ENCODE measurements at places on chromosomes 5 and 9.

DNA sequence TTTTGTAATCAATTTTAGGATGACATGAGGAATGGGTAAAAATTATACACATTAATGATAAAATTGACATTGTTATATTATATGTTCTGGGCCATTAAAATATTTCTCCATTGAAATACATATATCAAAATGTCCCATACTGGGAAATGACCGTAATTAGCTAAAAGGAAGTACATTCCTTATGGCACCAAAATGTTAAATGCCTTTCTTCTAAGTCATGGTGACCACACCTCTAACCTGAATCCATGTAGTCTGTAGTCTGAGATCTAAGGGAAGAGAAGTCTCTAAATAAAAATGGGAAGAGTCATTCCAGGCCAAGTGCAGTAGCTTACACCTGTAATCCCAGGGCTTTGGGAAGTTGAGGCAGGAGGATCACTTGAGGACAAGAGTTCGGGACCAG, 10.0 kb upstream of the GDA start:
- no peak for DNase-seq

DNA sequence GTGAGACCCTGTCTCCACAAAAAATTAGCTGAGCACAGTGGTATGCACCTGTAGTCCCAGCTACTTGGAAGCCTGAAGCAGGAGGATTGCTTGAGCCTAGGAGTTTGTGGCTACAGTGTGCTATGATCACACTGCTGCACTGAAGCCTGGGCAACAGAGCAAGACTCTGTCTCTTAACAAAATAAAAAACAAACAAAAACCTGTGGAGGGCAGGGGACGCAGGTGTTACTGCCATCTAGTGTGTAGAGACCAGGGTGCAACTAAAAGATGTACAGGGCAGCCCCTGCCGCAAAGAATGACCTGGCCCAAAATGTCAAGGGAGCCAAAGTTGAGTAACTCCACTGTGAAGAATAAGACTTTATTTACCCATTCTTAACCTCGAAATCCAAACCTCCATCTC, 27.1 kb downstream of the ASPN start:
- no peak for DNase-seq

GRCh38 chr9:109143881-109144562, 23.0 kb downstream of the FRRS1L start:
- DNase-seq, result no peak

GRCh38 chr9:77977210-77977611, 54.4 kb downstream of the GNAQ start:
- no peak for DNase-seq

DNA sequence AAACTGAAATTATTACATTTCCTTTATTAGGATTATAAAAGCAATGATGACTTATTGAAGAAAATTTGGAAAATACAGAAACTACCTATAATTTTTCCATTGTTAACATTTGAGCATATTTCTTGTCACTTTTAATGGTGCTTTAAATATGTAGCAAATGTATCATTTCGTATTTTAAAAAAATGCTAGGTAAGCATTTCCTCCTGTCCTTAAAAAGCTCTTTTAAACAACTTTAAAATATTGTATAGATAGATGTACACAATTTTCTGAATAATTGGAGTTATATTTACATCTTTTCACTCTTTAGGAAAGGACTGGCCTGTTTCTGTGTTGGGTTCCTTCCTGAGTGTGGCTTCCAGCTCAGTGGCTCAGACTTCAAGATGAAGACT, 15.6 kb downstream of the TENT4A start:
- no peak for DNase-seq

GRCh38 chr5:65263321-65263720, 218.4 kb downstream of the ADAMTS6 start:
- no peak for DNase-seq

DNA sequence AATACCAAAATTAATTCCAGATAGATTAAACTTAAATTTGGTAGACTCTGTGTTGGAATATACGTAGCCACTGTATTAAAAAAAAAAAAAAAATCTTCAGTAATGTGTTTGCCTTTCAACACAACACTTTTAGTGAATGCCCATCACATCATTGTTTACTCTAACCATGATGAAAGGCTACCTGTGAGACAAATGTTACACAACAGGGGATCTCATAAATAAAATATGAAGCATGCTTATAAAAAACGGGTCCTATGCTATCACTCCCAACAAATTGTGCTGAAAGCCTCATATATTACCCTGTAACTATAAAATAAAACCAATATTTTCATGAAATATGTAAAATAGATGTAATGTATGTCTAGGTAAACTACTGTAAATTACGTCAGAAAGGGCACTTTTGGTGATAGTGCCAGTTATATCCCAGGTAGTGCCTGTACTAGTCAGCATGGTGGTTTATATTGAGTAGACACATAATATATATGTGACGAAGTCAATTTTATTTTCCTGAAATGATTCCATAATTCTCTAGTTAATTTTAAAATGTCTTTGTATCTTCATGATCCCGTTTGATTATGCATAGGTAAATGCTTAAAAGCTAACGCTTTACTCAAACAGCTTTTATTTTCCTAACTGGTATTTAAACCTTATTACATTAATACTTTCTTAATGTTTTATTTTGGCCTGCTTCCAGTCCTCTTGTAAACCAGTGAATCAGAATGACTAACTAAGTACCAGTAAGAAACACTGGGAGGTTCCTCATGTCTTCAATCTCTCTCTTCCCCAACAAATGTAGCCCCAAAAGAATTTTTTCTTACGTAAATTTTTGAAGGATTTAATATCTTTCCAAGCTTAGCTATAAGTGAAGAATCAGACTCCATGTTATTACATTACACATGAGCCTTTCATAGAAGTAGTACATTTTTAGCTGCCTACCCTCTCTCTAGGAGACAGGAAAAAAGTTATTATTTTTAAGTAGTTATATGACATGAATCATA, 420.3 kb downstream of the GABRG2 start:
- DNase-seq, result no peak

GRCh38 chr5:32044434-32044833, 129.7 kb downstream of the GOLPH3 start:
- DNase-seq, result no peak

GRCh38 chr9:123678038-123678877, 251.7 kb downstream of the DENND1A start:
- no peak for DNase-seq

DNA sequence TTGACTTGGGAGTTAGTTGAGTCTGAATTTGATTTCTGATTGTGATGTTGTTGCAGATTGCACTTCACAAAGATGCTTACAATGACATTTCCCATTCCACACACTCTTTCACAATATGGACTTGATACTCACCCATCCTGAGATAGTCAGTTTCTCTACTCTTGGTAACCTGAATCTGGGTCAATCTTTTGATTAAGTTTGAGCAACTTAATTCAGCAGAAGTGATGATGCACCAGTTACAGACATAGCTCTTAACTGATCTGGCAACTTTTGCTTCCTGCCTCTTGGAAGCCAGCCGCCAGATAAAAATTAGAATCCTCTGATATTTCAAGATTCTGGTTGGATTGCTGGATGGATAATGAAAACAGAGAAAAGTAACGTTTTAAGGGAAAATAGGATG, 79.7 kb upstream of the OSMR start:
- no peak for DNase-seq

DNA sequence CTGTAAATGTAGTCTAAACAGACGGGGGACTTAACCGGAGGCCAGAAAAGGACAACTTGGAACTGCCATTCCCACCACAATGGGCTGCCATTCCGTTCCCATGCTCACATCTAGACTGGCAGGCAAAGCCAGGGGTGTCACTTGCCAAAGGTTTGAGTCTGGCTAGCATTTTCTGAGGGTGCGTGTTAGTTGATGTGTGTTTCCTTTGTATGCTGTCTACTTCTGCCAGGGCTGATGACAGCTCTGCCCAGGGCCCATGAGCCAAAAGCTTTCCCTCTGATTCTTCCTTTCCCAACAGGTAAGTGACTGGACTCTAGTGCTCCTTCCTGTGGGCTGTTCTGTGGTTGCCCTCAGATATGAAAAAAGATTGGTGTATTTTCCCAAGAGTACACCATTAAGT, 68.0 kb downstream of the ZNF608 start:
- DNase-seq, result no peak

DNA sequence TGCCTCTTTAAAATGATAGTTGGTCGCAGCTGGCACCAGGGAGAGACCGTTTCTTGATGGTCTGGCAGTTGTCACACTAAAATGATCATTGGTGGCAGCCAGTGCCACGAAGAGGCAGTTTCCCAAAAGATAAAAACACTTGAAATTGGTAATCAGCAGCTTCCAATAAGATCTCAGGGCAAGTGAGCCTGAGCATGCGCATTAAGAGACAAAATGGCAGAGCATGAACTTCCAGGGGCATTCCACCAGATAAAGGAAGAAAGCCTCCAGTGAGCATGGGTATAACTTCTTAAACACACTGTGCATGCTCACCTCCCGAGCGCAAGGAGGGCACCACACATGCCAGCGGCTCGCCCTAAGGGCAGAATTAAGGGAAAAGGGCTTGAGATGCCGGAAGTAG, 1594.2 kb upstream of the CDH9 start:
- no peak for DNase-seq

DNA sequence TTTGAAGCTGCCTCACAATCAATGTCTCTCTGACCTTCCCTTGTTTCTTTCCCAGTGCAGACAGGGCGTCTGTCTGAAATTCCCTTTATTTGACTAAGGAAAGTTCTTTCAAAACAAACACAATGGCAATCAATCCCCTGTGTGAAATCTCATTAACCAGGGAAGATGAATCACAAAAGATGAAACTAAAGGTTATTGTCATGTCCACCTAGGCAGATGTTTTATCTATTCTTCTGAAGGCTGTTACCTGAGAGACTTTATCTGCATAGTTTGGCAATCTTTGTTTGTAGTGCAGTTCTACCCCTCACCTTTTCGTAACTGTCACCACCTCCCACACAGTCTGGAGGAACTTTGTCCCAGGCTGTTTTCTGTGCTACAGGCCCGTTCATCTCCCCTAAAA, 217.5 kb upstream of the RIOK2 start:
- DNase-seq, result no peak

- no peak for DNase-seq
These were observed 1.4 kb downstream of the TUBB4B start for GRCh38 chr9:137242269-137243203.

GRCh38 chr9:693201-694091, 148.1 kb upstream of the DMRT1 start:
- DNase-seq, result no peak

DNA sequence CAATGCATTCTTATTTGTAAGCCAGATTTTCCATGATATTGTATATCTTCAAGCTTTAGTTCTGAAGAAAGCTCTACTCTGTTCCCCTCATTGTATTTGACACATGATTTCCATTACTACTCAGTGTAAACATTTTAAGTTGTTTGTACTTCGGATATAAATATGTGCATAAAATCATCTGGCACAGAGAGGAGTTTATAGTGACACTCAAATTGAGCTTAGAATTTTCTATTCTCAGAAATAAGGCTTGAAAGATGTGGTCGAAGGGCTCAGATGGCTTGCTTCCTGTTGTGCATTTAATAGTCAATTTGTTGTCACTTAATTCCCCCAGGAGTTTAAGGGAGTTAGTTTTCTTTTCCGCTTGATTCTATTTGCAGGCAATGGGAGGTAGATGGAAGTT, 88.8 kb downstream of the PPIC start:
- no peak for DNase-seq

- no peak for DNase-seq
These were observed 33.3 kb downstream of the OSMR start for GRCh38 chr5:38879078-38879460.

DNA sequence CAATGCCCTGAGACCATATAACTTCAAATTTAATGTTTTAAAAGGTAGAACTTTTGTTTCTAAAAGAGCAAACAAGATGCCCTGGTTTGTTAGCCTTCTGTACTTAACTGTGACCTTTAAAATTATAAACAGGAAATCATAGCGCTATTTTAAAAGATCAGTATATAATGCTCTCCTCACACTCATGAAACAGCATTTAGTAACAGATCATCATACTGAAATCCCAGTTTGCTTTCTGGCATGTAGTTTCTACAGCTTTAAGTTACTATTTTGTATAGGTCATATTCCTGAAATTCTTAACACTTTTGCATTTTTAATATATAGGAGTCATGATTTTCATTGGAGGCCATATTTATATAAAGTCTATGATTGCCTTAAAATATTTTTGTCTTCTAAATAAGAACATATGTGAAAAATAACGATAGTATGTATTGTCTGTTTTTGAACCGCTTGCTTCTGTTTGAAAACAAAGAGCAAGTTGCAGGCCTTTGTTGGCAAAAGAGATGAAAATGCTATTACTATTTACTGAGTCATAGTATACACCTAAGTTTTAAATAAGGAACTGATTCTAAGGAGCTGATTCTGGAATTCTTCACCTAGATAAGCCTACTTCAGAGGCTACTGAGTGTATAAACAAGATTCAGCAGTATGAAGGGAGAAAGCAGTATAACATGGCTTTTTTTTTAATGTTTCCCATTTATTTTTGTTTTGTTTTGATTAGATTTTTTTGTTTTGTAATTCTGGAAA, 20.5 kb downstream of the SRFBP1 start:
- DNase-seq, result no peak

DNA sequence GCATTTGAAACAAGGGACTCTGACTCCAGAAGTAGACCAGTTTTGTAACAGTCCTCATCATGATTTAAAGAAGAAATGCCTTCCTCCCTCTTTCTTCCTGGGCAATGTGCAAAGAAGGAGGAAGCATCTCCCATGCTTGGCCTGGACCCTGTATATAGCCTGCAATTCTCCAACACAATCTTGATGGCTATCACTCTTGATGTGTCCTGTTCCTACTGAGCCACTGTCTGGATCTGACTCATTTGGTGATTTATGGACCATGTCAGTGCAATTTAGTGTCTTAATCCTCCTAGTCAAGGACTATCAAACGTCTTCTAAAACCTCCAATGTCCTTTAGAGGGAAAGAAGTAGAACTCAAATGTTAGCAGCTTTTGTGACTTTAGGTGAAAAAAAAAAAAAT, 697.3 kb downstream of the TLR4 start:
- no peak for DNase-seq

DNA sequence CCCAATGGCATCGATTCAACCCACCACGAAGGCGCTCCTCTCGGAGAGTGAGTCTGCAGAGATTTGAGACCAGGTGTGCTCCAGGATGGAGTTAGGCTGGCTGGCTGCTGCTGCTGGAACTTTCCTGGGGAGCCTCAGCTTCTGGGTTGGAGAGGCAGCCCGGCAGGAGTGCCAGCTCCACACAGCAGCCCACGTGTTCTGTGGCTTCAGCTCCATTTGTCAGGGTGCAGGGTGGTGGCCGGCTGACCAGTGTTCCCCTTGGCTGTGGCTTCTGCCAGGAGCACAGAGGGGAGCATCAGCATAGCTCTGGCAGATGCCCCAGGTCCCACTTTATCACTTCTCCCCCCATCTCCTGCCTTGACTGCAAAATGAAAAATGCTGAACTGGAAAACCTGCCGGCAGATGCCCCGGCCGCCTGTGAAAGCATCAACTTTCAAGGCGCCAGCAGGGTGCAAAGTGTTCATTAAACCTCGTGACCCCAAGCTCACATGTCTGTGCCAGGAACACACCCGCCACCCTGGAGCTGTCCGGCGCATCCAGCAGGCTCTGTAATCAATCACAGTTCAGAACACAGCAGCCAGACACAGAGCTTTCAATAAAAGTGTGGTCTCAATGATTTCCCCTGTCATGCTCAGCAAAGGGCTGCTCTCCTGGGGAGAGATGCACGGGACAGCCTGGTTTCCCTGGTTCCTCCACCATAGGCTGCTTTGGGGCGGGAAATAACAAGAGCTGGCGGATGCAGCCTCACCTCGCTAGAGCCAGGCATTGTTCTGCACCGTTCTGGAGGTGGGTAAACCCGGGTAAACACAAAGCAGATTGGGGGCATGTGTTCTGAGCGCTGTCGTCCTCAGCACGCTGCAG, 53.2 kb downstream of the TRIP13 start:
- no peak for DNase-seq

Measured in stimulated activated CD4-positive, alpha-beta T cell treated with anti-CD3 and anti-CD28 coated beads, Interleukin-1b, Interleukin-23, amount 100 ng/mL, for 1 hour (primary cell).